ENCODE measurements at places on chromosomes 3 and 15.

DNA sequence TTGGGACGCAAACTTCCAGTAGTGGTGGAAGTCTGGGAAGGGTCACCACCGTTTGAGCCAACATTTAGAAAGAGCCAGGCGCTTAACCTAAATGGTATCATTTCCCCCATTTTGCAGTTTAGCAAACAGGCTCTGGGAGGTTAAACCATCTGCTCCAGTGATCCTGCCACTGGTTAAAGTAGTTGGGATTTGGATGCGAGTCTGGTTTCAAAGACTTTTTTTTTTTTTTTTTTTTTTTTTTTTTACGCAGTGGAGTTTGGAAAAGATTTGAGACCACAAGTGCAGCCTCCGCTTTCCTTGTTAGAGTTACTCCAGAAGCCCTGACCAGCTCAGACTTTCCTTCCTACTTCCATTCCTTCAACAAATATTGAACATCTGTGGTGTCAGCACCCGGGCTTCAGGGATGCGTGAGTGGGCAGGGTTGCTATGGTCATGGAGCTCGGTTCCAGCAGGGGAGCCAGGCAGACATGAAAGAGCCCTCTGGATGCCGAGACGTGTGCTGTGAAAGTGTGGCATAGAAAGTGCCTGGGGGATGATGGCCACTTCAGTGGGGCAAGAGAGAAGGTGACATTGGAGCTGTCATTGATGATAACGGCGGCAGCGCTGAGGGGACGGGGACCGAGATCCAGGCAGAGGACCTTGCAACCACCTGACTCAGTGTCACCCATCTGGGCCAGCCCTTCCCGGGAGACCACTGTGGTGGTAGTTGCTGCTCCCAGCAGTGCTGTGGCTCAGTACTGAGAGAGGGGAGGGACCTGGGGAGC is 1.1 kb upstream of the RNU6-1 start:
- DNase-seq = no peak

DNA sequence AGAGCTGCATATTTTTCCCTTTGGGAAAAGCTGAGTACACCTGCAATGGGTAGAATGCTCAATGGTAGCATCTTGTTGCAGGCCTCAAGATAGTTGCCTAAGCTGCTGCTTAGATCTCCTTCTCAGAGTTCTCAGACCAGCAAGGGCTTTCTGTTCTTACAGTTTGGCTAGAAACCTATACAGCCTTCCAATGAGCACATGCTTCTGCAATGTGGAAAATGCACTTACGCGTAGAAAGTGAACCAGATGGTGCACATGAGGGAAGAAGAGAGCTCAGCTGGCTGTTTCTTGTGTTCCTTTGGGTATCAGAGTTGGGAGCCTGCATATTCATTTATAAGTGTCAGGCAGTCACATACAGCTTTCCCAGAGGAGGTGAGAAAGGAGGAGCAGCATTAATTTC is 136.4 kb downstream of the B3GALNT1 start:
- DNase-seq = no peak

- DNase-seq = no peak
Measured at GRCh38 chr3:9439331-9439730, 41.9 kb downstream of the SETD5 start.

- peak; percentile 96 for DNase-seq
Measured at GRCh38 chr3:122942937-122943827, 84.4 kb downstream of the SEMA5B start.

DNA sequence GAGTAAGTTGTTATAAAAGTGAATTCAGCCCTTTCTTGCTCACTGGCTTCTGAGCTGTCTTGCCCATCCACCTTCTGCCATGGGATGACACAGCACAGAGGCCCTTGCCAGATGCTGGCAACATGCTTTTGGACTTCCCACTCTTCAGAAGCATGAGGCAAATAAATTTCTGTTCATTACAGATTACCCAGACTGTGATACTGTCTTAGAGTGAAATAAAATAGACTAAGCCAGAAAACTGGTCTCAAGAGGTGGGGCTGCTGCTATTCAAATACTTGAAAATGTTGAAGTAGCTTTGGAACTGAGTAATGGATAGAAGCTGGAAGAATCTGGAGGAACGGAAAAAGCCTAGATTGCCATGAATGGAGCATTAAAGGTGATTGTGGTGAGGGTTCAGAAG is 170.4 kb downstream of the ZMAT3 start:
- no peak for DNase-seq

- DNase-seq = no peak
Measured at GRCh38 chr3:124318014-124318413, 326.1 kb upstream of the ROPN1 start.

- DNase-seq = no peak
Measured at GRCh38 chr3:105040026-105040622, 326.6 kb upstream of the ALCAM start.

DNA sequence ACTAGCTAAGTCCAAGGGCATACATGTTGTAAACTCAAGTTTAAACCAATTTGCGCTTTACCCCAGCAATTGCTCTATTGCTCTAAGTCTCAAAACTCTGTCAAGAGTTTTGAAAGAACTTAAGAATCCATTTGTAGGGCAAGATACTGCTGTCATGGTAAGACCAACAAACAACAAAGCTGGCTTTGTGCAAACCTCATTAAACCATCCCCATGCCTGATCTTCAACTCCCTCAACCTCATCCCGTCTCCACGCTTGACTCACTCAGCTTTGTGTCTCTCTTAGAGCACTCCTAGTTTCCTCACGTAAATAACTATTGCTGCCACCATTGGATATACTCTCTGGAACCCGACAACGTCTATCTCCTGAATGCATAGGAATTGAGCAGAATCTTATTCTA is 20.6 kb upstream of the ARHGEF26 start:
- no peak for DNase-seq

- no peak for DNase-seq
Measured at GRCh38 chr3:121663171-121663847, 2.6 kb upstream of the HCLS1 start.

GRCh38 chr3:157388976-157389375 is 47.7 kb upstream of the PTX3 start:
- no peak for DNase-seq

DNA sequence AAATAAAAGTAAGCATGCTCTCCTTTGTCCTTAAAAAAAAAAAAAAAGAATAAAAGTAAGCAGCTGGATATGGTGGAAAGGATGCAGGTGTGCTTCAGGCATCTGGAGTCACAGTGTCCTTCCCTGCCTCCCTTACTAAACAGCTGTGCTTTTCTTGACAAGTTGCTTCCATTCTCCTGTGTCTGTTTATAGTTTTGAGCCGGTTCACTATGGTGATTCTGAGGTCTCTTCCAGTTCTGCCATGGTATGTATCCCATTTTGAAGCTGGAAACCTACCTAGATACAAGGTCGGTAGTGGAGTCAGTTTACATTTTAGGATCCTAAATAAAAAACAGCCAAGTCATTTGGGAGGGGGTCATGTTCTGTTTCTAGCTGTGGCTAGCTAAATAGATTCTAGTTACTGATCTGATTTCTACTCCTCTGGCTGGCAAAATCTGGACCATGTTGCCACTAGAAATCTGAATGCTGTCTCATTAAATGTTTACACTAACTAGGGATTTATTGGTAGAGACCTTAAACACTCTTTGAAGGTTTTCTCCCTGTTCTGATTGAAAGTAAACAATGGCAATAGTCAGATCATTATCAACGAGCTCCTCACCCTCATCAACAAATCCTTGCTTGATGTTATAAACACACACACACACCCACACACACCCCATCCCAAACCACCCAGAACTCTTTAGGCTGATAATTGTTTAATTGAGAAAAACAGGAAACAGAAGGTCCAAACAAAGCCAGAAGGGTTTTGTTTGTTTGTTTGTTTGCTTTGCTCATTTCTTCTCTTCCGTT is 7.9 kb downstream of the TNFSF10 start:
- DNase-seq = no peak

DNA sequence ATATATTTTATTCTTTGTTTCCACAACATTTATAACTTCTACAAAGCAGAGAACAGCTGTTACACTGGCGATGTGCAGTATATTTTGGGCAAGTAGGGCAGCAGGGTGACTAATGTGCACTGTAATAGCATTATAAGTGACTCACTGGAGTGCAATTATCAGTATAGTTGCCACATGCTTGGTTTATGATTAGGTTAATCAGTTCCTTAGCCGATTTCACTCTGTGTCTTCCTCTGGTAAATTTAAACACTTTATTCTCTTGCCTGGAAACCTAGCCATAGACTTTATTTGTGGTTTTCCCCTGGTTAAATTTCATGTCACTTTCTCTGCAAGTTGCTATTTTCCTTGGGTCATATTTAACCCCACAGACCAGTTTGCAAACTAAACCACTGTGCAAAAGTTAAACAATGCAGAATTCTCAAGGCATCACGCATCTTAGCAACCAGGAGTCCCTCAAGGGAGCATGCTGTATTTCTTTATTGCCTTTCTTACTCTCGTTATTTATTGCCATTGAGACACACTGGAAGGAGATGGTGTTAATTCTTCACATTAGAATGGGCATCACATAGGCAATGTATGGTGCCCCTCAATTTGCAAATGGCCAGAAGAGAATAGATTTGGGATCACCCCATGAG is 690.2 kb upstream of the DPPA4 start:
- DNase-seq = no peak

- DNase-seq = no peak
Measured at GRCh38 chr15:58839485-58839884, 68.4 kb downstream of the MINDY2 start.

DNA sequence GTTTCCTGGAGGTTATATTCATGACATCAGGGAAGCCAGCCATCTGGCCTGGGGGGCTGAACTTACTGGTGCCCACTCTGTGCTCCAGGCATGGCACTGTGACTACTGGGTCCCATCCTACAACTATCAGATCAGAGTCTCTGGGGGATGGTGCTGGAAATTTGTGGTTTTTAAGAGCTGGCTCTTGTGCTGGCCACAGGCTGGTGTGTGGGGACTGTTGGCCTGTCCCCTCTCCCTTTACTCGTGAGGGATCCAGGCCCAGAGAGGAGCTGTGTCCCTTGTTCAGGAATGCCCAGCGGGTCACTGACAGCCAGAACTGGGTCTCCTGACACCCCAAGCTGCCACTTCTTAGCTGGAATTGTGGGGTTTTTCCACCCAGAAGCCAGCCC is 44.5 kb upstream of the SEC22A start:
- DNase-seq = no peak

DNA sequence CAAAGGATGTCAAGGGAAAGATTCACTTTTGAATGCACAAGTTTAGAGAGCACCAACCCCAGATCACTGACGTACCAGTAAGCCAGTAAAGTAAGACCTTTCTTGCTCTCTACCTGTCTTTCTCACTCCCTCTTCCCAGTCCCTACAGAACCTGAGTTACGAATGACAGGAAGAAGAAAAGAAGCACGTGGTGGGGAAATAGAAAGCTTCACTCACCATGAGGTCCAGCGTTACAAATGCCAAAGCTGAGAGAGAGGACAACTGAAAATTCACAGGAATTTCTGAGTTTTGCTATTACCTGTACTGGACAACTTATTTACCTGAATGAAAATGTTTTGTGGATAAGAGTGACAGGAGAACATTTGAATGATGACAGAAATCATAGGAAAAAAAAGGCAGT is 133.2 kb upstream of the GBE1 start:
- no peak for DNase-seq

- no peak for DNase-seq
Measured at GRCh38 chr3:110956081-110956480, 115.5 kb upstream of the NECTIN3 start.

GRCh38 chr3:6124875-6125274 is 736.0 kb upstream of the GRM7 start:
- no peak for DNase-seq

GRCh38 chr15:101058735-101059134 is 139.6 kb downstream of the LRRK1 start:
- no peak for DNase-seq

- DNase-seq = no peak
Measured at GRCh38 chr15:89002281-89002761, 85.9 kb upstream of the ABHD2 start.

DNA sequence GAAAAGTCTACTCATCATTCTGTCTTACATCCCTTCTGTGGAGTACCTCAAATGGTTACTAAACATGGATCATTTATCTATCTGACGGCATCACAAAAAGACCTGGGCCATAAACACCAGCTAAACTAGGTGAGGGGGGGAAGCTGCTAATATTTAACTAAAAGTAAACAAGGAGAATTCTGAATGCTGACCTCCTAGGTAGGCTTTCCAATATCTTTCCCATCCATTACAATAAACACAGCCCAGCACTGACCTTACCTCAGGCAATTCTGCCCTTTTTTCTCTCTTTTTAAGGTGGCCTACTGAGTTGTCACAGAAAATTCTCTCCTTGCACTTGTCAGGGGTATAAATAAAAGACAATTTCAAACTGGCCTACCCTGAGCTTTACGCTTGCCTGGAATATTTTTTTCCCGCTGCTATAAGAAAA is 33.1 kb downstream of the USF3 start:
- no peak for DNase-seq

GRCh38 chr15:36519067-36519466 is 60.4 kb upstream of the CDIN1 start:
- no peak for DNase-seq

- DNase-seq = no peak
Measured at GRCh38 chr3:127728417-127729015, 55.8 kb downstream of the ABTB1 start.

- DNase-seq = peak; percentile 59
Measured at GRCh38 chr15:31372635-31373091, 46.0 kb downstream of the KLF13 start.

- DNase-seq = no peak
Measured at GRCh38 chr3:156298014-156298413, 177.6 kb downstream of the KCNAB1 start.

DNA sequence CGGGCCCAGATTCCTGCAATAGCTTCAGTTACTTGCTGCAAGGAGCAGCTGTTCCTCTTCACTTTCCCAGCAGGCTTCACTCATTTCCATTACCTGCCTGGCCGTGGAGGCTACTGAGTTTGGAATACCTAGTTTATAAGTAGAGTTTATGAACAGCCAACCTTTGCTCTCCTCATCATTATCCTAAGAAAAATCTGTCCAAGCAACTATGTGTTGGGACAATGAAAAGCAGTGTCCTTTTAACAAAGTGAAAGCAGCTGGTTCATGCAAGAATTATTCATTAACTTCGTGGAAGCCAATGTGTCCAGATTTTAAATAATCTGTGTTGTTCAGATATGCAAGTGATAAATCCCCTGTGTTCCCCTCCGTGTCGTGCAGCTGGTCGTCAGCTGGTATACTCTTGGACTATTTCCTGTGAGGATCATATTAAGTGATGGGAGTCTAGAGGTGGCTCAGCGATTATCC is 39.3 kb upstream of the SSR3 start:
- no peak for DNase-seq

- no peak for DNase-seq
Measured at GRCh38 chr3:124791142-124791541, 60.9 kb downstream of the UMPS start.

DNA sequence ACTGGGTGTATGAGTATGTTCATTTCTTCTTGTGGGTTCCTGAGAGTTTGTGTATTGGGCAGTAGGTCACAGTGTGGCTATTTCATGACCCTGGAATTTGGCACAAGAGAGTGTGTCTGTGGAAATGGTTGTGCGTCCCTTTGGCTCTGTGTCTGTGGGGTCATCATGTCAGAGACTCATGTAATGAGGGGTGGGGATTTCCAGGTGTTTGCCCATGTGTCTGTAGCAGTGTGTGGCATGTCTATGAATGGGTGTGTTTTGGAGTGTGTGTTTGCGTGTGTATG is 1.3 kb upstream of the GATA2 start:
- DNase-seq = no peak
